ENCODE measurements at places on chromosomes 12 and 14.

DNA sequence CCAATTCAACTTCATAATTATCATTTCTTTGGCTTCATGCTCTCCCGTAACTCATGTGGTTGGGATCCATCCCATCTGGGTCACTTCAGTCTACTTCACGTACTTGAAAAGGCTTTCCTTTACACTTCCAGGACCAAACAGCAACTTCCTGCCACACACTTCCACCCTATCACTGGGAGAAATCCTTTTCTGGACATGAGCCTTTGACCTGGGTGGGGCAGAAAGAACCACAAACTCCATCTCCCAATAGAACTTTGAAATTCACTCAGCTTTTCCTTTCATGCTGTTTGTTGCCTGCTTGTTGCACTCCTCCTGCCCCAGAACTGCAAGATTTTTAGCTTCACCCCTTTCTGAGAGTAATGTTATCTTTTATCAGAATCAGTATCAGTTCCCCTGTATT is 18.4 kb upstream of the GALNT16 start:
- DNase-seq = no peak

DNA sequence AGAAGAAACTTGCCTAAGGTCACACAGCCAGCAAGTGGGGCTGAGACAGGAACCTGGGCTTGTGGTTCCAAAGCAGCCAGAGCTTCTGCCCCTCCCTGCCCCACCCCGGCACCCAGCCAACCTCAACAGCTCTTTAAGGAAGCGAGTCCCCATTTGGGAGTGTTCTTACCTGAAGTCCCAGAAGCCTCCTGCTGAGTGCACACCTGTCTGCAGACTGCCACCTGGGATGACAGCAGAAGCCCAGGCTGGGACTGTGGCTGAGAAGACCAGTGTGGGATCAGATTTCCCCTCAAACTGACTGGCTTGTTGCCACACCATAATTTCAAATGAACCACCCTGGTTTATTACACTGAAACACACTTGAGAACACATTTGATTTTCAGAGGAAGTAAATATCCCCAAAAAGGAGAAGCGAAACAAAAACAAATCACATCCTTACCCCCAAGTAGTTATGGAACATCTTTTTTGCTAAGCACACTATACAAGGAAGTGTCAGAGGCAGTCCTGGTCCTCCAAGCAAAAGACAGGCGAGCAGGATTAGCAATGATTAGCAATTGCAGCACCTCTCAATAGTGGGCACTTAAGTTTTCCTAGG is 6.3 kb upstream of the RIN3 start:
- DNase-seq = no peak

GRCh38 chr12:51901121-51901817 is 6.0 kb upstream of the ACVRL1 start:
- DNase-seq = no peak

DNA sequence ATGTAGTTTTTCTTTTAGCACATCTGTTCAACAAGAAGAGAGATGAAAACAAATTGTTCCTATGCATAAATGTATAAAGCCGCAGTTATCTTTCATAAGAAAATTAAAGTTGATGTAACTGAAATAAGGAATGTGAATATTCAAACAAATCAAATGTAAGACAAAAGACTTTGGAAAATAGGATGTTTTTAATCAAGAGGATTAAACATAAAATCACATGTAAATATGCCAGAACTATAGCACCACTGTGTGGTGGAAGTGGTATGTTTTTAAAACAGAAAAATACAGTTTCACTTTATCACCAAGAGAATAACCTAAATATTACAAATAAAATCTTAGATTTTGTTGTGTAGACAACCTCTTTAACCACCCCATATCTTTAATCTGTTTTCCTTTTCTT is 40.4 kb downstream of the CAPS2 start:
- DNase-seq = no peak
